ENCODE measurements at places on chromosomes 2 and 18.

DNA sequence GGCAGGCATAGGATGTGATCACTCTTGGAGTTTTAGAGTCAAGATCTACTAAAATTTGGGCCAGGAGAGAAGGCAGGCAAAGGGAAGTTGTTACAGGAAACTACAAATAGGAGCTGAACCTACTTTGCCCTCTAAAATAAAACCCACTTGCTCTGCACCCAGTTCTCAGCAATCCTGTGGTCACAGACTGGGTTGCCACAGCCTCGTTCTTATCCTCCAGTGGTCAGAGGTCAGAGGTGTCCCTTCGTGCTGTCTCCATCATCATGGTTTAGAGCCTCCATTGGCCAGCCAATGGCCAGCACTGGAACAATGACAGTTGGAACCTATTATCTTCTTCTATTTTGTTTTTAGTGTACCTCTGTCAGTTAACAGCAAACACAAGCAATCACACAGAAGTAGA, 90.7 kb upstream of the TNP1 start:
- no peak for DNase-seq

DNA sequence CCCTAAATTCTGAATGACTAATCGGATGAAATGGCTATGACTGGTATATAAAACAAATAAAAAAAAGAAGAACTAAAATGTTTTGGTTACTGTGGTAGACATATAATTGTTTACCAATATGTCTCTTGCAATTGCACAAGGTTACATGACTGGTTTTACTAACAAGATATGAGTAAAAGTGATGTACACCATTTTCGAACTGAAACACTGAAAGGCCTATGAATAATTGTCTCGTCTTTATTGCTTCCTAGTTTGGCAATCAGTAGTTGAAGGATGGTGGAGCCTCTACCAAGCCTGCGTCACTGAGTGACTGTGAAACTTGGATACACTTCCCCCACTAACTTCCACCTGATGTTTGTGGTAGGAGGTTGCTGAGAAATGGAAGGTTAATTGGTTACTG, 16.5 kb downstream of the CDH19 start:
- no peak for DNase-seq

GRCh38 chr2:68465081-68465916, 1.8 kb downstream of the FBXO48 start:
- no peak for DNase-seq

- DNase-seq: no peak
Observed at GRCh38 chr2:10009271-10009810, 34.0 kb upstream of the KLF11 start.

DNA sequence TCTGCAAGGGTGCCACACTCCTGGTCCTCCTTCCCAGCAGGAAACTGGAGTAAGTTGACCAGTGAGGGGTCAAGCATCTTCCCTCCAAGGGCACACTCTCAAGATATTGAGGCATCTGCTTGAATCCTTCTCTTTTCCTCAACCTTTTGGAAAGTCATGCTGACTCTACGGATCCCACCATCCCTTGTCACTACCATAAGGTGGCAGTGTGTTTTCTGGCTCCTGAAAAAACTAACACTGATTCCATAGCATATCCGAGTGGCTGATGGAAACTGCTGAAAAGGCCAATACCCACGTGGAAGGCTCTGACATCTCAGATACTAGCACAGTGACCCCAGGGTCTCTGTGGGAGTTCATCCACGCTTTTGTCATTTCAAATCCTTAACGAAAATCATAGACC, 37.1 kb downstream of the GPR45 start:
- no peak for DNase-seq

GRCh38 chr2:96274355-96275056, 8.5 kb downstream of the CIAO1 start:
- DNase-seq: no peak

- no peak for DNase-seq
Observed at GRCh38 chr2:102028470-102028869, 36.7 kb downstream of the IL1R2 start.

DNA sequence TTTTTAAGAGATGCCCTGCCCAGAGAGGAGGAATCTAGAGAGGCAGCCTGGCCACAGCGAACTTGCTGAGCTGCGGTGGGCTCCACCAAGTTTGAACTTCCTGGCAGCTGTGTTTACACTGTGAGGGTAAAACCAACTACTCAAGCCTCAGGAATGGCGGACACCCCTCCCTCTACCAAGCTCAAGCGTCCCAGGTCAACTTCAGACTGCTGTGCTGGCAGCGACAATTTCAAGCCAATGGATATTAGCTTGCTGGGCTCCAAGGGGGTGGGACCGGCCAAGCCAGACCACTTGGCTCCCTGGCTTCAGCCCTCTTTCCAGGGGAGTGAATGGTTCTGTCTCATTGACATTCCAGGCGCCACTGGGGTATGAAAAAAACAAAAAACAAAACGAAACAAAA, 289.4 kb downstream of the KCNS3 start:
- no peak for DNase-seq

GRCh38 chr18:24629921-24630320, 169.5 kb downstream of the HRH4 start:
- DNase-seq: no peak

GRCh38 chr2:75894170-75894569, 183.5 kb upstream of the GCFC2 start:
- no peak for DNase-seq

DNA sequence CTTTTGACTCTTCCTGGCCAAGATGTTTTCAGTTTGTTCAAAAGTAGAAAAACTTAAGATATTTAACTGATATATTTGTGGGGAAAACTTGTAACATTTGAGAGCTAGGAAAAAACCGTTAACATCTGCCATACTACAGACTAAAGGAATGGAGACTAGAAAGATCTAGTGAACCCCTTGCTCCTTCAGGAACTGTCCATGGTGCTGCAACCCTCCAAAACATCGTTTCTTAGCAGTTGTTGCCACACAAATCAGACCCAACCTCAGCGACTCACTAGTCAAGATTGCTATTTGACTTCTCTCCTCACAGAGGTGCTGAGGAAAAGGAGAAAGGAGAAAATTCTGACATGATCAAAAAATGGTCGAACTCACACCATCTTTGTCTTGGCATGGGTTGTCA, 393.8 kb upstream of the LYPD1 start:
- DNase-seq: no peak

- DNase-seq: no peak
Observed at GRCh38 chr18:11470941-11471340, 138.5 kb upstream of the SLC35G4 start.

DNA sequence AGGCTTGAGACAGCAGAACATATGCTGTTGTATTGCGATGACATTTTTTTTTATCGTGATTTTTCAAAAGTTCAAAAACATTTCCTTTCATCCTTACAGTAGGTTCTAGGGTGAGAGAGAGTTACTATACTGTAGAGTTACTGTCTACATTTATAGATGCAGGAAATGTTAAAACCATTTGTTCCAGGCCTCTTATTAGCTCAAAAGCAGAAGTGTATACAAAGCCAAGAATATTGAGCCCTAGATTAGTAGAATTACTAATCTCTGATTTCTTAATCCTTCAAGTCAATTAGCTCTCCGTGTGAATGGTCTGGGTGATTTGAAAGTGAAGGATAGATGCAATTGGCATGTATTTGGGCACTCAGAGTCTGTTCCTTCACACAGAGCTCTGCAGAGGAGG, 73.1 kb downstream of the MAPRE2 start:
- DNase-seq: no peak

- DNase-seq: no peak
Observed at GRCh38 chr2:869357-869871, 81.2 kb upstream of the SNTG2 start.

GRCh38 chr2:230916218-230916617, 8.8 kb downstream of the GPR55 start:
- DNase-seq: no peak

DNA sequence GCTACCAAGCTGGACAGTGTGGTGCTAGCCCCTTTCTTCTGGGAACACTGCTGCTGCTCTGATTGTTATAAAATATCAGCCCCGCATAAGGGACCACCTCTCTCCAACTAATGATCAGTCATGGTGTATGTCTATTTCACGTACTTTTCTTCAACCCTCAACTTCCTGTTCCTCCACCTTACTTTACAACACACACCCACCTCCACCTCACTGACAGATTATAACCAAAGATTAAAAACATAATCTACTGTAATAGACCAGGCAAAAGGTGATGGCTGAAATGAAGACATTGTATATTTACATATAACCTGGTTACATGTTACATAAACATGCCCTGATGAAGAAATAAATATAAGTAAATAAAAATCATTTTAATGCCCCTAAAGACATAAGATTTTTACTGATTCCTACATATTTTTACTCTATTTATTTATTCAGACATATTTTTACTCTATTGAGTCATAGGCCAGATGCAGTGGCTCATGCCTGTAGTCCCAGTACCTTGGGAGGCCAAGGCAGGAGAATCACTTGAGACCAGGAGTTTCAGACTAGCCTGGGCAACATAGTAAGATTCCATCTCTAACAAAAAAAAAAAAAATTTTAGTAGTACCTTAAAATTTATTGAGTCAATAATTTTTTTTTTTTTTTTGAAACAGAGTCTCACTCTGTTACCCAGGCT, 12.8 kb downstream of the STK39 start:
- DNase-seq: no peak

DNA sequence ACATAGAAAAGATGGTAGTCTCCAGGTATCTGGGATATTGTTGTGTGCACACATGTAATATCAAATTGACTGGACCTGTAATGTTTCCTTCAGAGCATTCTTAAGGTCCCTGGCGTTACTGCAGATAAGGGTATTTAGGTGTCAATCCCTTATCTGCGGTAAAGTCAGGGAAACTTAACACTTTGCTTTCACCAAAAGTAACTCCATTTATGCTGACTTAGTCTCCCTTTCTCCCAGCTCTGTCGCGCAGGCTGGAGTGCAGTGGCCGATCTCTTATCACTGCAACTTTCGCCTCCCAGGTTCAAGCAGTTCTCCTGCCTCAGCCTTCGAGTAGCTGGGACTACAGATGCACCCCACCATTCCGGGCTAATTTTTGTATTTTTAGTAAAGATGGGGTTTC, 1.8 kb downstream of the CNNM3 start:
- no peak for DNase-seq

- DNase-seq: no peak
Observed at GRCh38 chr18:68035774-68036522, 519.4 kb upstream of the DSEL start.

DNA sequence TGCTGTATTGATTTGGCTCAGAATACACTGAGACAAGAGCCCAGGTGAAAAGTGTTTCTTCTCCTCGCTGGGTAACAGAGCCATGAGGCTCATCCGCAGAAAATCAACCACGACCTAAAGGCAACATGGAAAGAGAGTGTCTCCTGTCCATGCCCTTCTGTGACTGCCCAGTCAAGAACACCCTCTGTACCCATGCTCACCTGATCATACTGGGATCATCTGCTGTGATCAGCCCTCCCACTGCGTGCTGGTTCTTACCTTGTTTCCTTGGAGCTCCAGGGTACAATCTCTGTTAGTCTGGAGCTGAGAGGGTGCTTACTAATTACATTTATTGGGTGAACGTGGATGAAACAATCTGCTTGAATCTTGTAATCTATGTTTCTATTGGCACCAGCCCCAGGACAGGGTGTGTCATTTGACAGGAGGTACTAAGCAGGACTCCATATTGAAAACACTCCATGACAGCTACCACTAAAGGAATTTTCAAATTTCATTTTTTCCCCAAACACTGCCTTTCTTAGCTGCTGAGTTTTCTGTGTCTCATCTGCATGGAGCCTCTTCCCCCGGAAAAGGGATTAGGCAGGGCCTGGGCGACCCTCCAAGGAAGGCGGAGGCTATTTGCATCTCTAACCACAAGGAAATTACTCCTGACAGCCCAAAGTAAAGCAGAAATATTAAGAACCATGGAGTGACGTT, 39.7 kb upstream of the GRP start:
- DNase-seq: no peak

DNA sequence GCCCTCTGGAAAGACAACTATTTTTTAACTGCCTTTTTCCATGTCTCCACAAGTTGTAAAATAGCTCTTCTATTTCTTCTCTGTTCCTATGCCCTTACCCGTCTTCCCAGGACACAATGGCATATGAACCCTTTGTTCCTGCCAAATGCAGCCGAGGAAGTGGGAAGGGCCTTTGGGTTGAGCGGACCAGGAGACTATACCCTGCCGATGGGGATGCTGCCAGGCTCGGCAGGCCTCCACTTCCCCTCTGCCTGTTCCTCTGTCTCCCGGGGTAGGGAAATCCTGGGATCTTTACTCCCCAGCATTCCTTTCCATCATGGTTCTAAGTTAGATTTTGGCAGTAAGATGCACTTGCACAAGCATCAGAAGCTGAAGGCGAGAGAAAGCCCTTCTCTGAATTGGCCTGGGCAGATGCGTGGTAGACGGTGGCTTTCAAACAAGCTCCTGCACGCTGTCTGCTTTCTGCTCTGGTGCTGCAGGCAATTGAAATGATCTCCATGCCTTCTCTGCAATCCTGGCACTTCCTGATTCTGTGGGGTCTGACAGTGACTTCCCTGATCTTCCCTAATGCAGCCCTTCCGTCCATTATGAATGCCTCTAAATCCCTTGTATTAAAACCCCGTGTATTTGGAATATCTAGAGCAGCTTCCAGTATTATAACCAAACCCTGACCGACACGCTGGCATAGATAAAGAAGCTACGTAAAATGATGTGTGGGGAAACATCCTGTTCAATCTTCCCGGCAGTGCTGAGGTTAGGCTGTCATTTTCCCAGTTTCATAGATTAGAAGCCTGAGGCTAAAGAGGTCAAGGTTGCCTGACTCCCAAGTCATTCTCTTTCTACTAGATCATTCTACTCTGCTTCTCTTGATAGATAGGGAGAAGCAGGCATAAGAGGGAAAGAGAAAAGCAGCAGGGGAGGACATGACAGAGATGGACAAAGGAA, 69.8 kb downstream of the MCFD2 start:
- DNase-seq: no peak

DNA sequence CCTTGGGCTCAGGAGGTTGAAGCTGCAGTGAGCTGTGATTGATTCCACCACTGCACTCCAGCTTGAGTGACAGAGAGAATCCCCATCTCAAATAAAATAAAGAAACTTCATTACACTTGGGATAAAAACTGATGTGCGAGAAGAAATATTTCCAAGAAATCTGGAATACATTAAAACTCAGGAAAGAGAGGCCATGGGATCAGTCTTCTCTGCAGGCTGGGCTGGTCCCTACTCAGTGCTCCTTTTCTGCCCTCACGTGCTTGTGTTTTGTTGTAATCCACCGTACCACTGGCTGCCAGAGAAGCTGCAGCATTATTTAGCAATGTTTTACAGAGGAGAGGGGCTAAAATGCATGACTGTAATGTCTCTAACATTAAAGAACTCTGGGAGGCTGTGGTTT, 282.0 kb downstream of the SLC8A1 start:
- no peak for DNase-seq

GRCh38 chr2:23596316-23596885, 211.4 kb downstream of the KLHL29 start:
- DNase-seq: no peak

DNA sequence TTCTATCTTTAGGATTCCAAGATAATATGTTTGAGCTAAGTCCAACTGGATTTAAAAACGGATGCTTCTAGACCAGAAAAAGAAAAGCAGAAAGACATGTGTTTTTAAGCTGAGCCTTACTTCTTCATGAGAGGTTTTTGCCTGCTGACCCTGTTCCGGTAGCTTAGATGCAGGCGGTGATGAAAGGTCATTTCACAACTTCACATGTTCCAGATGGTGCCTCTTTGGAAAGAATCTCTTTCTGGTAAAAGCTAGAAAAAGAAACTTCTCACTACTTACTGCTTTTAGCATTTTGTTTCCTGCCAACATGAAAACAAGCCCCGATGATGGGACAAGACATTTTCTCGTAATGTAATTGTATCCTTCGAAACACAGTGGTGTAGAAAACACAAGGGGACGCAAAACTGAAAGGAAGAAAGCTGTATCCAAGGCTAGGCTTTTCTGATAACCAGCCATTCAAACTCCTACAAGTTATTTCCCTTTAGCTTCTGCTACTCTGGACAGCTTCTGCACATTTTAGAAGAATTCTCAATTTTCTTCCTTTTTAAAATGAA, 407.3 kb upstream of the LYPD1 start:
- DNase-seq: no peak
